ENCODE measurements at places on chromosomes 13 and 19.

DNA sequence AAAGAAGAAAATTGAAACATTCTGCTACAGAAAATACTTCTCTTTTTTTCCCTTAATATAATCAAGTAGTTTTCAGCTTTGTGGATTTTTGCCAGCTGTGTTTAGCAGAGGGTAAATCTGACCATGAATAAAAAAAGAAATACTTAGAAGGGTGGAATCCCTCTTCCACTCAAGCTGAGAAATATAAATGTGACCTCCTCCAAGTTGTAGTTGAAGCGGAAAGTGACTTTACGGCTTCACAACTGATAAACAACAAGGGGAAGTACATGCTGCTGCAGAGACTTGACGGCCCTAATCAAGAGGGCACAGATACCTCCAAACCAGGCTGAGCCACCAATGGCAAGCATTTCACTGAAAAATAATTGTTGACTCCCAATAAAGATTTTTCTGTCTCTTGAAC is 785.0 kb downstream of the SLITRK5 start:
- DNase-seq = no peak

GRCh38 chr13:76697288-76697687 is 188.9 kb downstream of the KCTD12 start:
- DNase-seq = no peak

GRCh38 chr13:47420568-47420967 is 523.7 kb upstream of the HTR2A start:
- no peak for DNase-seq

DNA sequence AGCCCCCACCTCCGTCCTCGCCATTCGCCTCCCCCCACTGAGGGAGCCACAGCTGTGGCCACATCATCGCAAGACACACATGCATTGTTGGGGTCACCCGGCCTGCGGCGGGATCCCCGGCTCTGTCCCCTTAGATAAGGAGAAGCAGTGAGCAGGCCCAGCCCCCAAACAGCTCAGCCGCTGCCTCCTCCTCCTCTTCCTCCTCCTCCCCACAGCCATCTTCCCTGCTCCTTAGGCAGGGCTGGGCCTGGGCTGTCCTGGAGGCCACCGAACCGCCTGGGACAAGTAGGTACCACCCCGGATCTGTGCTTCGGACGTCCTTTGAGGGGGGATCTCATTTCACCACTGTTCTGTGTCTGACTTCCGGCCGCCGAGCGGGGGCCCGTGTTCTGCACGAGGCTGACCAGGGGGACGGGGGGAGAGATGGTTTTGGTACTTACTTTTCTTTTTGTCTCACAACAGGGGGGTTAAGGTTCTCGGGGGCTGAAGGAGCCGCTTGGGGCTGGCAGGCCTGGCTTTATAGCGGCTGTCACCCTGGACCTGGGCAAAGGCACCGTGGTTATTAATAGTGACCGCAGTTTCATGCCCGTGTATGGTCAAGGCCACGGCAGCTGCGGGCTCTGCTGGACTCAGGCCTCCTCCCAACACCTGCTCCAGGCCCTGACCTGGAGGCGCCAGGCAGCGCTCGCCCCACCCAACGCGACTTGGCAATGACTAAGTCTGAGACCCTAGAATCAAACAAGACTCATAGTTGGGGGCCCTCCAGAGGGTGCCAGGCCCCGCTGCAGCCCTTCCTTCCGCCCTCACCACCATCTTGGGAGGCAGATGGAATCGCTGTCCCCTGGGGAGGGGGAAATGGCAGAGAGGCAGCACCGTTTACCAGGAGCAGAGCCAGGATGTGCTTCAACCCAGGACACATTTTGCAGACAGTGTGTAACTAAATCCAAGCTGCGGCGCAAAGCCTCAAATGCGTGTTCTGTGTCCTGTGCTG is 18.3 kb downstream of the NMRK2 start:
- no peak for DNase-seq

GRCh38 chr19:41745756-41746155 is 9.6 kb upstream of the CEACAM6 start:
- no peak for DNase-seq

DNA sequence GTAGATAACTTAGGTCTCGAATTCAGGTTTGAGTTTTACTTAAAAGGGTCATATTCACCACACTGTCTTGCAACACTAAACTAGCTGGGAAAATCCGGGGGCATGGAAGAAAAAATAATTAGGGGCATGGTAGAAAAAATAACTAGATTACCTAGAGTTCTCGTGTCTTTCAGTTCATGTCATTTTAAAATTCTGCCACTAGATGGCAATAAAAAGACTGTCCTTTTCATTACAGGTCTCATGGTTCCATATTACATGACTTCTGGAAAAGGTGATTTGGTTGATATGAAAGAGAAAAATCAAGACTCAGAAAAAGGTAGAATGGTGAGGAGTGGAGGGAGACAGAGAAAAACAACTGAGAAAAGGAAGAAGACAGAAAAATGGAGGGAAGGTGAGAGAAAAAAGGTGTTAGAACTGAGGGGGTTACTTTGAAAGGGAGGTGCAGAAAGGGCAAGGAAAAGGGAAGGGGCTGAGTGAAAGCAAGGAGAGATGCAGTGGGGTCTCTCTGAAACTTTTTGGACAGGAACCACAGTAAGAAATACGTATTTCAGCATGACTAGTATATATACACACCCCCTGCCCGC is 299.0 kb downstream of the KLF12 start:
- no peak for DNase-seq

DNA sequence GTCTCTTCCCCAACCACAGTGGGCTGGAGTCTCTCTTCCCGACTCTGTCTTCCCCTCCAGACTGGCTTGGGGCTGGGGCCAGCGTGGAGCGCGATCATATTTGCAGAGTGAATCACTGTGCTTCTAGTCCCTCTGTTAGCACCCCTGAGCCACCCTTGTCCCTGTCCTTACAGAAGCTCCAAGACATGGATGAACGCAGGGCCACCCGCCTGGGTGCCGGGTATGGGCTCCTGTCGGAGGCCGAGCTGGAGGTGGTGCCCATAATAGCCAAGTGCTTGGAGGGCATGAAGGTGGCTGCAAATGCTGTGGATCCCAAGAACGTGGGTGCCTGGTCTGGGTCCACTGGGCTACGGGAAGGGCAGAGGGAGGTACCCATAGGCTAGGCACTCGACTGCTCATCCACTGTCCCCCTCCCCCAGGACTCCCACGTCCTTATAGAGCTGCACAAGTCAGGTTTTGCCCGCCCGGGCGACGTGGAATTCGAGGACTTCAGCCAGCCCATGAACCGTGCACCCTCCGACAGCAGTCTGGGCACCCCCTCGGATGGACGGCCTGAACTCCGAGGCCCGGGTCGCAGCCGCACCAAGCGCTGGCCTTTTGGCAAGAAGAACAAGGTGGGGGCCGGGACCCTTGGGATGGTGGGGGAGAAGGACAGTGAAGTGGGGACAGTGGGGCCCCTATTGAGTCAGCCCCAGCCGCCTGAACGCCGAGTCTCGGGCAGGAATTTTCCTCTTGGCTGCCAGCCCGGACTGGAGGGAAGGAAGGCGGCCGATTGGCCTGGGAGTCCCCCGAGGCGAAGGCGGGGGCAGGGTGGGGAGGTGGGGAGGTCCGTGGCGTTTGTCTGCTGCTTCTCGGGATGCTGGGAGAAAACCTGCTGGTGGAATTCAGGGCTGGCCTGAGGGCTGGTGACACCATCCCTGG is 5.2 kb downstream of the TRIP10 start:
- peak; percentile 44 for DNase-seq

GRCh38 chr19:3105641-3106508 is 11.7 kb downstream of the GNA11 start:
- DNase-seq = no peak

DNA sequence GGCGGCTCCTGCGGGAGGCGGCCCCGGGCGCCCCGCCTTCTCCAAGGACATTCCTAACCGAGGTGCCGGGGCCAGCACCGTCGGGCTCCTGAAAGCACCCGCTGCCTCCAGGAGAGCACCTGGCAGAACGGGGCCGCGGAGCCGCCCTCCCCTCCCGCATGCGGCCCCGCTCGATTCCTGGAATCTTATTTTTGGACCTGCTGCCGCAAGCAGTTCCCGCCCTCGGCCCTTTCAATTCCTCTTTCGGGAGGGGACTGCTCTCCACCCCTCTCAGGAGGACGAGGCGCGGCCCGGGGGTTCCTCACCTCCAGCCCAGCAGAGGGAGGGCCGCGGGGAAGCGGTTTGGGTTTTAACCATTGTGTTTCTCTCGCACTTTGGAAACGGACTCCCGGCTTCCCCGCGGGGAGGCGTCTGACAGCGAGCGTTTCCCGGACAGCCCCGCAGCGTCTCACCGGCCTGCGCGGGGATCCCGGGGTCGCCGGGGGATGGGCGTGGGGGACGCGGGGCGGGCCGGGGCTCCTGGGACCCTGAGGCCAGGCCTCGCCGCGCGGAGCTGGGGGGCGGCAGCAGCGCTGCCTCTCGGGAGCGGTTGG is 849 bp downstream of the GAS6 start:
- no peak for DNase-seq

- DNase-seq = no peak
Measured at GRCh38 chr19:37872383-37872782, 34.0 kb downstream of the WDR87 start.

GRCh38 chr19:1213391-1214286 is 8.1 kb downstream of the STK11 start:
- no peak for DNase-seq
